ENCODE measurements at places on chromosomes 11 and 22.
A peak's percentile ranks its signal among the peaks of the same experiment; 100 is the strongest.

GRCh38 chr22:48346911-48347310 is 1480.8 kb downstream of the BRD1 start:
- no peak for DNase-seq

GRCh38 chr11:133966921-133967598 is 10.3 kb upstream of the IGSF9B start:
- peak; percentile 24 for DNase-seq

- DNase-seq: no peak
Observed at GRCh38 chr22:22553735-22554586, 5.1 kb downstream of the PRAME start.

DNA sequence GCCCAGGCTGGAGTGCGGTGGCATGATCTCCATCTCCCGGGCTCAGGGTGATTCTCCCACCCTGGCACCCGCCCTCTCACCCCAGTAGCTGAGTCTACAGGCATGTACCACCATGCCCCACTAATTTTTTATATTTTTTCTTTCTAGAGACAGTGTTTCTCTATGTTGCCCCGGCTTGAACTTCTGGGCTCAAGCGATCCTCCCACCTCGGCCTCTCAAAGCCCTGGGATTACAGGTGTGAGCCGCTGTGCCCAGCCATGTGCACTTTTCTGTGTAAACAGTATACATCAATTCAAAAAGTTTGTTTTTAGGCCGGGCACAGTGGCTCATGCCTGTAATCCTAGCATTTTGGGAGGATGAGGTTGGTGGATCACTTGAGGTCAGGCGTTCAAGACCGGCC is 14.7 kb downstream of the GRIK4 start:
- DNase-seq: no peak

DNA sequence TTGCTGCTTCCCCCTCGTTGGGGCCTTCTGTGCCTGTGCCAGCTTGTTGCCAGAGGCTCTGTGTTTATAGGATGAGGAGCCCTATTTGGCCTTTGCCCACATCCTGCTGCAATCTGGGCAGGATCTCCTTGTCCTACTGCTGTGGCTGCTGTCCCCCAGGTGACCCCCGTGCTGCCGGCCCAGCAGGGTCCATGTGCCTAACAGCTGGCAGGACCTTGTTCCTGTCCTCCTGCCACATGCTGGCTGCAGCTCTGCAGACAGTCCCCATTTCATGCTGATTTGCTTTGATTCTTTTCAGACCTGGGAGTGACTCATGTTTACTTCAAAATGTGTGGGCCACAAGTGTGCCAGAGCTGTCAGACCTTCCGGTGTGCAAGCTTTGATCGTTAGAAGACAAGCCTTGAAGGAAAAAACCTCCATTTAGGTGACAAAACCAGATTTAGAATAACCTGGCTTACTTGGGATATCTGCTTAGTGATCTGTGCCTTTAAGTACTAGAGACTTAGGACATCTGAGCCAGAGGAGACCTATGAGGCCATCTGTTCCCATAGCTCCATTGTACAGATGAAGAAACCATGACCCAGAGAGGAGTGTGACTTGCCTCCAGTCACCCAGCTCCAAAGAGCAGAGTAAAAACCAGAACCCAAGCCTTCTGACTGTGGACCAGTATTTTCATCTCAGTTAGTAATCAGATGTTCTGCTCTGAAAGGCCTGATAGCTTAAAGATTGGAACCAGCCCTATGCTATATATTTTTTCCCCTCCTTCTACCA is 11.1 kb downstream of the NAV2 start:
- no peak for DNase-seq

GRCh38 chr11:94725097-94725496 is 43.1 kb upstream of the AMOTL1 start:
- no peak for DNase-seq

GRCh38 chr11:16587670-16588069 is 150.8 kb upstream of the C11orf58 start:
- no peak for DNase-seq

- no peak for DNase-seq
Observed at GRCh38 chr11:67387069-67387468, 4.7 kb upstream of the RAD9A start.

DNA sequence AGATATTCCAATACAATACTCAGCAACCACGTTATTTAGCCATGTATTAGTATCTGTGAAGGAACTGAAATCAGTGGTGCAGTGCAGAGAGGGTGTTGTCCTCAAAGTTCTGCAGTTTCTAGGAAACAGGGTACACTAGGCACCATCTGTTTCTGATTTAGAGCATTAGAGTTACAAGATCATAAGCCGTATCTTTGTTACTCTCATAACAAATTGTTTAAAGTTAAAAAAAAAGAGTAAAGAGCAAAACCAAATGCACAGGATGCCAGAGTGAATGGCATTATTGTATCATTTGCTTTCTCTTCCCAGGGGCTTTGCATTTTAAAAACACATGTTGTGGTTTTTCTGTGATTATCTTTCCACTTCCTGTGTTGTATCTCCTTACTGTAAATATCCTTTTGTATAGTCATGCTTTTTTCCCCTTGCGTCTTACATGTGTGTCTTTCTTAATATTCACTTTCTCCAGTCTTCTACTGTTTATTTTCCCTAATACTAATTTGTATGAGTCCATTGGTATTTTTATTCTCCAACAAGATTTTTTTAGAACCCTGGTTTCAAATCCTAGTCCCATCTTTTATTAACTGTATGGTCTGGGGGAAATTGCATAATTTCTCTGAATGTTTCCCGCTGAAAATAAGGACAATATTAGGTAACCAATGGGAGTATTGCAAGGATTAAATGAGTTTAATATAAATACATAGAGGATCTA is 15.2 kb upstream of the NUP160 start:
- DNase-seq: peak; percentile 47

- no peak for DNase-seq
Observed at GRCh38 chr11:121456816-121457431, 4.2 kb upstream of the SORL1-AS1 start.

- no peak for DNase-seq
Observed at GRCh38 chr11:74468058-74468457, 709 bp upstream of the KCNE3 start.

DNA sequence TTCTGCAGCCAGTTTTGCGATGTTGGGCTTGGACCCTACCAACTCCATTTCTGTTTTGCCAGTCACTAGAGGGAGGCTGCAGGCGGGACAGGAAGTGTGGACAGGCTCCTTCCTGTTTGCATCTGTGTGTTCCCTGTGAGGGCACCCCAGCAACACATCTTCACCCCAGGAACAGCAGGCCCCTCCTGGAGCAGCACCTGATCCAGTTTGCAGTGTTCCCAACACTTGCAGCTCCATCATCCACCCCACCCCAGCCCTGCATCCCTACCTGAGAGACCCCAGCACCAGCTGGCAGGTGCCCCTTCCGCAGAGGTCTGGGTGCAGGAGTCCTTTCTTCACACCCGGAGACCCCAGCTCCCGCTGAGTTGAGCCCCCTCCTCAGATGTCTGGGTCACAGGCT is 7.4 kb upstream of the VSIG10L2 start:
- DNase-seq: no peak

- DNase-seq: no peak
Observed at GRCh38 chr11:95266751-95267374, 35.9 kb upstream of the SESN3 start.

- DNase-seq: no peak
Observed at GRCh38 chr11:2445746-2446551, 1.1 kb downstream of the KCNQ1 start.

- DNase-seq: no peak
Observed at GRCh38 chr11:130279989-130280388, 34.7 kb downstream of the ZBTB44 start.

- peak; percentile 56 for DNase-seq
Observed at GRCh38 chr11:86696004-86696403, 23.6 kb upstream of the ME3 start.

- DNase-seq: no peak
Observed at GRCh38 chr11:58963551-58964104, 24.3 kb downstream of the GLYATL1 start.

- DNase-seq: no peak
Observed at GRCh38 chr11:110529043-110529442, 99.3 kb downstream of the FDX1 start.

DNA sequence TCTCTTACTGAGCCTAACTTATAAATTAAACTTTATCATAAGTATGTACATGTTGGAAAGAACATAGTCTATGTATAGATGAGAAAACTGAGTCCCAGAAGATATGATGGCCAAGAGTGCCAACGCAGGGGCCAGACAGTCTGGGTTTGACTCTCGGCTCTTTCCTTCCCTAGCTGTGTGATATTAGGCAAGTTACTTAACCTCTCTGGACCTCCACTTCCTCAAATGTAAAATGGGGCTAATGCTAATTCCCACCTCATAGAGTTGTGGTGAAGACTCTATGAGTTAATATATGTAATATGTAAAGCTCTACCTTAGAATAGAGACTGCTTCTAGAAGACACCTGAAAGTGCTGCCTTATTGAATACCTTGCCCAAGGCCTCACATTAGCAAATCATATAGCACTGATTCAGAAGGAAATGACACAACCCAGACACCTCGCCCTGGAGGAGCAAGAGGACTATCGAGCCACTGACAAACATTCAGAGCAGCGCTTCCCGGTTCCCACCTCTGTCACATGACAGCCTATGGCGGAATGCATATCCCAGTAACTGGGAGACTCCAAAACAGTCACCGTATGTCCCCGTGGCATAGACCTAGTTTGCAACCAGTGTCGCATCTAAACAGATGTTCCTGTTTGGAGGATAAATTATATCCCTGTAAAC is 11.3 kb upstream of the CCDC86 start:
- DNase-seq: no peak

DNA sequence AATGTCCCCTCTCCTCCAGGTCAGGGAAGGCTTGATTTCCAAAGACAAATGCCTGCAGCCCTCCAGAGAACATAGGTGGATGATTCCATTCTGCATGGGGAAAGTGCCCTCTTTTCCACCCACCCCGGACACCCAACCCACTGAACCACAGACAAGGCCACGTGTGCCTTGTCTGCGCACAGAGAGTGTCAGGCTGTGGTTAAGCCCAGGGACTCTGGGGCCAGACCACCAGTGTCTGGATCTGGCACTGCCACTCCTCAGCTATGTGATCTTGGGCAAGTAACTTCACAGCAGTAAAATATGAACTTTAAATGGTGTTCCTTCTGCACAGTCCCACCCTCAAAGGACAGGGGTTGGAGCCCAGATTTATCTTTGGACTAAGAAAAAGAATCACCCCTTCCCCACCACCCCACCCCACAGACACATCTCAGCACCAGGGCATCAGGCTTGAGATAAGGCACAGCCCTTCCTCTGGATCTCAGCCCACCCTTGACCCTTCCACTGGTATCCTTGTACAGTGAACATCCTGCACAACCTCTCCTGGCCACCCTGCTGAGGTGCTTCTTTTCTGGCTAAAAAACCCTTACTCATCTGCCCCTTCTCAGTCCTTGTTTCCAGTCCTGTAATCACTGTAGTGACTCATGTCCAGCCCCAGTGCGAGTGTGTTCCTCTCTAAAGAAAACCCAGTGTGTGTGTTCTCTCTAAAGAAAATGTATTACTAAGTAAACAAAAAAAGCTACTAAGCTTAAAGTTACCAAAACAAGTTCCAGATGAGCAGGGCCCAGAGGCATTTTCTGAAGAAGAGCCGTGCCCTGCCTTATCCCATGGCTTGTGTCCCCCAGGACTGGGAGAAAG is 1.9 kb upstream of the PTGDR2 start:
- DNase-seq: no peak

- DNase-seq: no peak
Observed at GRCh38 chr11:64870176-64870892, 8.1 kb downstream of the EHD1 start.

DNA sequence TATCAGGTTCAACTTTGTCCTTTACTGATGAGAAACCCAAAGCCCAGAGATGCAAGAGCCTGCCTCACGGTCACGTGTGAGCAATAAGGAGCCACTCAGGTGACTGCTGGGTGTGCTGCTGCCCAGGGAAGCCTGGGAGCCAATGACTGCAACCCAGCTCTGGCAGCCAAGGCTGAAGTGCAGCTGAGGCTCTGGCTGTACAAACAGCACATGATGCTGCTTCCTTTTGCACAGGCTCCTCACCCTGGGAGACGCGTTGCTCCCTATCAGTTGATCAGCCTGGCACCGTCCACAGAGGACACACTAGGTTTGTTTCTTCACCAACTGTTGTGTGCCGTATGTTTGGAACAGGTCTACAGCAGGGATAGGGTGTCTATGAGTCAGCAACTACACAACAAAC is 168.7 kb downstream of the EFCAB6 start:
- DNase-seq: no peak

GRCh38 chr11:73267122-73267846 is 4.9 kb upstream of the P2RY6 start:
- no peak for DNase-seq

DNA sequence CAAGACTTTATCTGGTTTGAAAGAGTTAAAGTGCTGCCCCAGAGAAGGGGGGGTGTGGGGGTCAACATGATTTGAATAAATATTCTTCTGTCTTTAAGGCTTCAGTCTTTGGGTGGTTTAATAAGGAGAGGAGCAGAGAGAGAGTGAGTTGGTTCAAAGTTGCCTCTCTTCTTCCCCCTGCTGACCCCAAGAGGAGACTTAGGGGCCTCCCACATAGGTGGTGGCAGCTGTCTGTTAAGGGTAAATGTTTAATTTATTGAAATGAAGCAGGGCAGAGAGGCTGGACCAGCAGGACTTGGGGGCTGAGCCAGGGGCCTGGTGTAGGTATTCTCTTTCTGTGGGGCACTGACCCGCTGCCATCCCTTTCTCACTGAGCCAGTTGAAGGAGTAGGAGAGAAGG is 5.5 kb downstream of the POU2F3 start:
- DNase-seq: no peak

- DNase-seq: no peak
Observed at GRCh38 chr11:105220121-105220520, 80.6 kb upstream of the CARD18 start.

GRCh38 chr11:124892146-124892545 is 5.5 kb downstream of the ROBO4 start:
- no peak for DNase-seq

DNA sequence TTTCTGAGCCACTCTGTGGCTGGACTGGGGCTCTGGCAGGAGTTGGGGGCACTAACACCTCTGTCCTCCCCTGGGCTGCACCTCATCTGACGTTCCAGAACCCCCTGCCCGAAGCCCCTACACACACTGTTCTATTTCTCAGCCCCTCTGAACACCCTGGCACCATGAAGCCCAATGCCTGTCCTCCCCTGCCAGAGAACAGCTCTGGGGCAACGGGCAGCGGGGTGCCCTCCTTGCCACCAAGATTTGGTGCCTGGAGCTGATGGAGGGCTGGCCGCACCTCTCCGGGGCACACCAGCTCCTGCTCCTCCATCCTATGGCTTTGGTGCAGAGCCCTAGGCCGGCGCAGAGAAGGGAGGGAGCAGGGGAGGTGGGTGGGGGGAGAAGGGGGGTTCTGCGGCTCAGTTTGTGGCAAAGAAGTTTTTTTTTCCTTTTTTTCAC is 16.3 kb downstream of the DUSP8 start:
- DNase-seq: no peak

GRCh38 chr11:106785913-106786650 is 232.2 kb downstream of the GUCY1A2 start:
- DNase-seq: no peak
